ENCODE measurements at places on chromosomes 5 and 9. TPM values are rescaled to one million over a fixed set of nuclear protein-coding genes. Genes with fewer than 3 reads are reported as not detected.
A peak's percentile ranks its signal among the peaks of the same experiment; 100 is the strongest.

CCIN gene
- total RNA-seq: not detected

ZBTB34 gene
- 4.0 TPM for total RNA-seq

ORM2 gene
- not detected for total RNA-seq

PCAT7 gene
- total RNA-seq: not detected

DRD1 gene
- not detected for total RNA-seq

GRCh38 chr9:110626101-110626829 lies 42.3 kb upstream of the MUSK start:
- DNase-seq: peak; percentile 48

DNA sequence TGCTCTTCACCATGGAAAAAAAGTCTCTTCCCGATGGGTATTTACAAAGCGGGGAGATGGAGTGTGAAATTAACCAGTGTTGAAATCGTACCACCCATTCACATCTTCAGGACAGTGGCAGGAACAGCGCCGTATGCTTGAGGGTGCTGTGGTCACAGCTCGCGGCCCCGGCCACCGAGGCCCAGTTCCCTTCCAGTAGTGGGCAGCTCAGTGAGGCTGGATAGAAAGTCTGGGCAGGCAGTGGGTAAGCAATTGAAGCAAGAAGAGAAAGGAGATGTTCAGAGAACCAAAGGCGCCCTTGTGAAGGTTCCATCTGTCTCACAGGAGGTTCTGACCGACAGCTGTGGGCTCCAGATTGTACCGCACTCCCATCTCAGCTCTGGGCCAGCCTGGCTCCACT lies 59.1 kb downstream of the SECISBP2 start:
- DNase-seq: no peak

DNA sequence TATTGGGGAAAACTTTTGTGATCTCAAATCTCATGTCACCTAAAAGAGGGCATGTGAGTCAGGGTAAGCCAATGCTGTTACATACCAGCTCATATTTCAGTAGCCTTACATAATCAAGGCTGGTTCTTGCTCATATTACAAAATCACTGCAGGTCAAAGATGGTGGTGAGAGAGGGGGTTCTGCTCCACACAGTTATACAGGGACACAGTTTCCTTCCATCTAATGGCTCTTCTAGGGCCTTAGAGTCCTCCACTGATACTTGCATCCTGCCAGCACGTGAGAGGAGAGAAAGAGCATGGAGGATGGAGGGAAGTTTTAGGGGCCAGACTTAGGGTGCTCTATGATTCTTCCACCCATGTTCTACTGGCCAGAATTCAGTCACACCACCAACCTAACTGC lies 130.0 kb downstream of the LIFR start:
- DNase-seq: no peak

GRCh38 chr9:95250462-95251221 lies 66.9 kb downstream of the FANCC start:
- no peak for DNase-seq

DNA sequence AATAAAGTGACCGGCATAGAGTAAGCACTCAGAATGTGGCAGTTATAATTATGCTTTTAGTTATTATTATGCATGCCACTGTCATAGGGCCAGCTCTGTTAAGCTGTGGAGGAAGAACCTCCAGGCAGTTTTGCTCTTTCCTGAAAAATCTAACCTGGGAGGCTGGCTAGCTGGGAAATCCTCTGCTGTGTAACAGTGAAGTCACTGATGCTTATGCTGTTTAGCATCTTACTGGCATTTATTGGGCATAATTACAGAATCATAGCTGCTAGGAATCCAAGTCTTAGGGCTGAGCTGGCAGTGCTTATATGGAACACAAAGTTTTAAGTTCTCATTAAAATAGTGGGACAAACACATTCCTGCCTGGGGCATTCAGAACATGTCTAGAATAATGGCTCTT lies 5.5 kb upstream of the GSN start:
- DNase-seq: no peak

- DNase-seq: no peak
These were observed 258.1 kb upstream of the EDIL3 start for GRCh38 chr5:84642795-84643194.
